T-helper 22 cell (primary cell): ENCODE measurements at places on chromosomes 5 and 9.

GRCh38 chr9:124384846-124385245, 30.4 kb downstream of the PSMB7 start:
- DNase-seq, result no peak

GRCh38 chr5:116669261-116670031, 94.8 kb upstream of the SEMA6A start:
- DNase-seq, result no peak

DNA sequence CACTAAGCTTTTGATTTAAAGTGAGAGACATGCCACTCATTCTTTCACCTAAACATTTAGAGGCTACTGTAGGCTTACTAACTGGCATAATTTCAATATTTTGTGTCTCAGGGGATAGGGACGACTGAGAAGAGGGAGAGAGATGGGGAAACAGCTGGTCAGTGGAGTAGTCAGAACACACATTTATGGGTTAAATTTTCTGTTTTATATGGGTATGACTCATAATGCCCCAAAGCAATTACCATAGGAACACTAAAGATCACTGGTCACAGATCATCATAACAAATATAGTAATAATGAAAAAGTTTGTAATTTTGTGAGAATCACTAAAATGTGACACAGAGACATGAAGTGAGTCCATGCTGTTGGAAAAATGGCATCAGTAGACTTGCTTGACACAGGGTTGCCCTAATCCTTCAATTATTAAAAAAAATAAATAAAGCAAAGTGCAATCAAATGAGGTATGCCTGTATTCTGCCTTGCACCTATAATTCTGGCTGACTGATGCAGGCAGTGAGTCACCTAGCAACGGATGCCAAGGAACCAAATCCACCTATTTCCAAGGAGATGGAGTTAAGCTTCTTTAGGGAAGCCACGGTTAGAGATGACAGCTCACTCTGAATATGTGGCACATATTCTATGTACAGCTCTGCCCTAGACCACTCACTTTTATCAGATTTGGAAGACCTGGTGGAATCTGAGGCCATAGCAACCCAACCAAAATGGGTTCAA, 166.1 kb downstream of the MARCHF11 start:
- no peak for DNase-seq

DNA sequence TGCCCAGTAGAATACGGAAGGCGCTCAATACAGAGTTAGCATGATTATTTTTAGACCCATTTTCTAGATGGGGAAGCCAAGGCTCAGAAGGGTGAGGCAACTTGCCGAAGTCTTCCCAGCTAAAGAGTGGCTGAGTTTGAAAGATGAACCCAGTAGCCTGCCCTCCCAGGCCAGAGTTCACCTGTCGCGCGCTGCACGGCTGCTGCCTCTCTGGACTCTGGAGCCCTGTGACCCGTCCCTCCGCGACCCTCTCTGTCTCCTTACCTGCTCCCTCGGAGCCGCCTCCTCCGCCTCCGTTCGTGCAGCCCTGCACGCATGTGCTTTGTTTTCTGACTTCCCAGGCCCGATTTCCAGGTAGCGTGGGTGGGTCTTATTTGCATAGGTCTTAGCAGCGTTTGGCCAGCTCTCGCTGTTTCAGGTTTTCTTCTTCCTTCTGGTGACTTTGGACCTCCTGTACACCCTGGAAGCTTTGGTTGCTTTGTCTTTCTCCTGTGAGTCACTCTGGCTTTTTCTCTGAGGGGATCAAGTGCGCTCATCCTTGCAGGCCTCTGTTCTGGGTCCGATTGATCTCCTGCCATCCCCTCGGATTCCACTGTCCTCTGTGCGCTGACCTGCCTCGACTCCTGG, at the start of gene RNF183:
RNF183 (minus strand) TSS at position 585 of the 627 bp plus-strand sequence. CDS start 5,192 bp downstream, outside the sequence.
- no peak for DNase-seq

GRCh38 chr5:36703245-36703860, 96.9 kb downstream of the SLC1A3 start:
- no peak for DNase-seq

DNA sequence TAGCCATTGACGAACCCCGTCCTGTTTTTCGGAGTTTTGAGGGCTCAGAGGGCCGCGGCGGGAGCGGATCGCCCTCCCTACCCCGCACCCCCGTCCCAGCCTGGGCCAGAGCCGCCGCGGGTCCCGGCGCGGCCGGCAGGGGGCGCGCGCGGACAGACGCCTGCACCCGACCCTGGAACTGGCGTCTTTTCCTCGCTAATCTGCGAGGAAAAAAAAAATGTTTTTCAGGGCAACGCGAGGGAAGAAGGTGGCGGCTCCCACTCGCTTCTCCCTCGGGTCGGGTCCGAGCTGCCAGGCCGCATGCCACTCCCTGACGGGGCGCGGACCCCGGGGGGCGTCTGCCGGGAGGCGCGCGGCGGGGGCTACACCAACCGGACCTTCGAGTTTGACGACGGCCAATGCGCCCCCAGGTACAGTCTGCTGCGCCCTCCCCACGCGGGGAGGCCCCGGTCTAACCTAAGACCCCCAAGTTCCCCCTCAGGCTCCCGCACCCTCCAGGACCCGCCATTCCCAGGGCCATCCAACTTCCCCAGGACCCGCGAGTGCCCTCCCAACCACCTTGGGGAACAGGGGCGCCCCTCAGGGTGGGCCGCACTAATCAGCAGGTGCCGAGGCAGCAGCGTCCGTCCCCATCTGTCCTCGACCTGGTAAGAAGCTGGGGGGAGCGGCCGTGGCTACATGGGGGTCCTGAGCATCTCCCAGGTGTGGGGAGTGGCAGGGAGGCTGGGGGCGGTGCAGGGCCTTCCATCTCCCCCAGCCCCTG, at the start of gene KCNT1:
KCNT1 (plus strand) TSS at position 227 of the 763 bp plus-strand sequence; CDS start at position 301, 74 bp downstream.
- DNase-seq, result no peak
